CD4-positive, alpha-beta T cell treated with Interleukin-12 subunit alpha and Interleukin-12 subunit beta, for 1 hour (primary cell): ENCODE measurements at places on chromosomes 5 and 9.

GRCh38 chr9:36603006-36603405 lies 30.3 kb downstream of the MELK start:
- no peak for DNase-seq

GRCh38 chr5:110371011-110371724 lies 355.3 kb downstream of the TMEM232 start:
- DNase-seq = no peak

DNA sequence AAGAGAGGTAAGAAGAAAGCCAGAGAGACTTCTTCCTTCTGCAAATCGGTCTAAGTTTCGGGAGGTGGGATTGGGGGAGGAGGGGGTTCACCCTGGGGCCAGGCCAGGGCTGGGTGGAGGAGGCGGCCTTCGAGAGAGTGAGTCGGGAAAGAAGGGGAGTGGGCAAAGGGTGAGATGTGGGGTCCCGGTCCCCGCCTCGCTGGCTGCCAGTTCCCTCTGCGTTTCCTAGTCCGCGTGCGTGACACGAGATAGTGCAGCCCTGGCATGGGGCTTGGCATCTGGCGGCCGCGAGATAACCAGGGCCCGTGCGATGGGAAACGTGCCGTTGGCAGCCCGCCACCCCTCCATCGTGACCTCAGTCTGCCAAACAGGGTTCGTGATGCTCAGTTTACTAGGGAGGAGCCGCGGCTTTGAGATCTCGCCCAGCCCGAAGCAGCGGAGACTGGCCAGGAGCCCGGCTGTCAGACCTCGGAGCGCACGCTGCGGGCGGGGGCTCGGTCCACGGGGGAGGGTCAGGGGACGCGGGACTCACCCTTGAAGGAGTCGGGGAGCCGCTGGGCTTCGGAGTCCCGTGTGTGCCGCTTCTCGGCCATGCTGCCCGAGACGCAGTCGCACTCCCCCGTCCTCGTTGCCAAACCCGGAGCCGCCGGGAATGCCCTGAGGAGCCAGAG lies at the start of gene STOM:
STOM (minus strand) TSS at position 656 of the 671 bp plus-strand sequence; CDS start at position 593, 63 bp downstream.
- DNase-seq = peak; percentile 70

GRCh38 chr5:159824188-159825161 lies 91.8 kb upstream of the ADRA1B start:
- DNase-seq = no peak

DNA sequence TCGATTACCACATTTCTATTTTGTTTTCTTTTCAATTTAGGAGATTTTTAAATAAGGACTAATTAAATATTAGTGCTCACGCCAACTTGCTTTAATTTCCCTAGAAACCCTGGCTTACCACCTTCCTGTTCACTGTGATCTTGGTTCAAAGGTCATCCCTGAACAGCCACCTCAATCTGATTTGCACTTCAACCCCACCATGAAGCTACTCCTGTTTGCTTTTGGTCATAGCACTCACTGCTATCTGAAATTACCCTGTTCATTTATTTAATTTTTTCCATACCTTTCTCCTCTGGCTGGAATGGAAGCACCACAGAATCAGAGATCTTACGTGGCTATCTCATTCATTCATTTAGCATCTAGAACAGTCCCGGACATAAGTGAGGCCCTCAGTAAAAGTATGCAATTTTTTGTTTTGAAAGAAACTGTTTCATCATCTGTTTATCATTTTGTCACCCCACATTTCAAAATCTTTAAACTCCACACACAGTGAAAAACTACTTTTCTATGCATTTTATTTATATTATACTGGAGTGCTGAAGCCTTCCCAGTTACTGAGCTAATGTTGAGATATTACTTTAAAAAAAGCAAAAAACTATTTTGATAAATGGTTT lies 17.2 kb upstream of the ADAMTSL1 start:
- DNase-seq = no peak

- DNase-seq = no peak
Measured at GRCh38 chr9:113645227-113645977, 181.9 kb downstream of the RGS3 start.

- DNase-seq = no peak
Measured at GRCh38 chr9:36132086-36132485, 4.4 kb upstream of the GLIPR2 start.

- DNase-seq = no peak
Measured at GRCh38 chr9:4594545-4594944, 67.5 kb upstream of the PLPP6 start.

DNA sequence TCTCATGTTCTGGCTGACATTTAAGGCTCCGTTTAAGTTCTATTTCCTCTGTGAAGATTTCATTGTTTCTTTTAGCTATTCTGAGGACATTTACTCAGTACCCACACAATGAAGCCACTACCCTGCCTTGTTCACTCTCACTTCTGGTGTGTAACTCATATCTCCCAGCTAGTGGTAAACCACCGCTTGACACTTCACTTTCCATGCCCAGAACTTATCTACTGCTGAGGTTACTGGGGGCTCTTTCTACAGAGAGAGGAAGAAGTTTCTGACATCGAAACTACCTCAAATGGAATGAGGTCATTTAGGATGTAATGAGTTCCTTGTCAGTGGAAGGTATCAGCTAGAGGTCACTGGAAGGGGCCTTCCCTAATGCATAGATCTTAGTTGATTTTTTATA lies 501.5 kb downstream of the DMAC1 start:
- peak; percentile 1 for DNase-seq

- no peak for DNase-seq
Measured at GRCh38 chr5:96243203-96243602, 189.8 kb downstream of the PCSK1 start.

GRCh38 chr5:160619381-160619780 lies 197.7 kb downstream of the PTTG1 start:
- DNase-seq = no peak

DNA sequence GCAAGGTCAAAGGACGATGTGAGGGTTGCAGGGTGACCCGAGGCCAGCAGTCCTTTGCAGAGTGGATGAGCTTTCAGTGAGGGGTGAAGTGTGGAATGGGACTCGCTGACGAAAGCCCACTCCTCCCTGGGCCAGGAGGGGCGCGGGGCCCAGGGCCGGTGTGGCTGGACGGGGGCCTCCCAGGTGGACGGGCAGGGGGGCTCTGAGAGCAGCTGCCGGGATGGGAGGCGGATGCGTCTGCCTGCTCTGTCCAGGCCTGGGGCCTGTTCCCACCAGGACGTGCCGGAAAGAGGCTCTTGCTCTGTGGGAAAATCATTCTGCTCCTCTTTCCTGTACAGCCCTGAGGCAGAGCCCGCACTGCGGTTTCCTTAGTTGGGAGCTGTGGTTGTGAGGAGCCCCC lies 24.3 kb downstream of the IRX4 start:
- no peak for DNase-seq

GRCh38 chr5:1437226-1437829 lies 7.9 kb downstream of the SLC6A3 start:
- DNase-seq = no peak

GRCh38 chr5:55636683-55637082 lies 75.4 kb downstream of the SLC38A9 start:
- no peak for DNase-seq

DNA sequence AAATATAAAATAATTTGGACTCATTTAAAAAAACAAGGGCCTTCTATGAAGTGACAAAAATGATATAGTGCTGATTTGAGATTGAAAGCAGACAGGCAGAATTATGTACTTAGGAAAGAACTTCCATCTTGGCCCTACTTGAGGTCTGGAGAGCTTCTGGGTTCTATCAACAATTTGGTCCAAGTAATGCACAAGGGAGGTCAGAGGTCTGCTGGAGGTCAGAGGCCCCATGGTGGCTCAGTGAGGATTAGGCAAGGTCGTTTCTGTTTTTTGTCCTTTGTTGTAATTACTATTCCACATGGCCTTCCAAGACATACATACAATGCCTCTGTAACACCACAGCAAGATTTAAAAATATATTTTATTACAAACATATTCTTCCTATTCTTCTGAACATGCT lies 37.2 kb downstream of the NUDT12 start:
- DNase-seq = no peak

- DNase-seq = no peak
Measured at GRCh38 chr9:35079041-35079425, 709 bp downstream of the FANCG start.

GRCh38 chr5:125412561-125413495 lies 666.4 kb upstream of the ZNF608 start:
- no peak for DNase-seq

GRCh38 chr5:81247441-81247972 lies 14.4 kb downstream of the CKMT2 start:
- no peak for DNase-seq

DNA sequence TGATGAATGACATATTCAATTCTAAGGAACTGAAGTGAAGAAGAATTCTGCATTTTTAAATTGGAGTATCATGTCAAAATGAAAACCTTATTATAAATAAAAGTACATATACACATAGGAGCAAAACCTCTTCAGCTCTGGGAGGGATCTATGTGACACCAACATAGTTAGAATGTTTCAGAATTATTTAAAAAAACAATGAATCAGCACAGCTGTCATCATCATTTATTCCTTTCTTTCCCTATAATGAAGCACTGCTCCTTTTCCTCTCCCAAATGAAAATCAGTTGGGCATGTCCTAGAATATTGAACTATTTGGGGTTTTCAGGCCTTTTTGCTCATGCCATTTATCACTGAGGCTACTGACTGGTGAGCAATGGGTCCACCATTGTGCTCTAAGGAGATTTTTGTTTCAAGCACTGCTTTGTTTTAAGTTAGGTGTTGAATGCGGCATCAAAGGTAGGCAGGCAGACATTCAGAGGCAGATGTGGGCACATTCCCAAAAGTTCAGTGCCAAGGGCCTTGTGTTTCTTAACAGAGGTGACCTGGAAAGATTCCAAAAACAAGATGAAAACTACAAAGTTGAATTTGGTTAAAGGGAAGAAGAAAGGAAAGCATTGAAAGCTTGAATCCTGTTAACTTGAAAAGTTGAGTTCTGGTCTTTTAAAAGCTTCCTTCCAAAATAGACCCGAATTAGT lies 126.4 kb upstream of the ADAMTSL1 start:
- no peak for DNase-seq

- DNase-seq = no peak
Measured at GRCh38 chr9:71218774-71219173, 97.4 kb upstream of the TRPM3 start.

DNA sequence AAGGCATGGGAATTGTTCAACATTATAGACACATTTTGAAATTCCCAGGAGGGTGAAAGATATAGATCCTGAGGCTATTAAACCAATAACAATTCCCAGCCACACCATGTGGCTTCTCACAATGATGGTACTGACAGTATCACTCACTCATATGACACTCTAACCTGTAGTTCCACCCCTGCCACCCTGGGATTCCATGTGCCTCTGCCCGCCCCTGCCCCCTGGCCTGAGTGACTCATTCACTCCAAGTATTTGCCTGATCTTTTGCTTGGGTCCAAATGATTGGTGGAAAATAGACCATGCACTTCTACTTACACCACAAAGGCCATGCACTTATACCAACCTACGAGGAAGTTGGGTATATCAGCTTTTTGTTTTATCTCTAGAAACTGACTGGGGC lies 305.2 kb upstream of the DAB2 start:
- no peak for DNase-seq

DNA sequence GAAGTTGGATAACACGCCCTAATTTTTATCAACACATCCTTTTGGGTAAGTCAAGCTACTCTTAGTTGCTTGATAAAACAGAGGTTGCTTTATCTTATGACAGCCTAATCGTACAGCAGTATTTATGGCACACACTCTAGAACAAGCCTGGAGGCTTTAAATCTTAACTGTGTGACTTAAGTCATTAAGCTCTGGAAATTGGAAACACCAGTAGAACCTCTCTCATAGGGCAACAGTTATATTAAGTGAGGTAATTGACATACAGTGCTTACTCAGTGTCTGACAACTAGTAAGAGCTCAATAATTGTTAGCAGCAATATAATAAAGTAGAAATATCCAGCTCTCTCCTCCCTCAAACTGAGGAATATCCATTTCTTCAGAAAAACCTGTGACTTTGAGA lies 808.9 kb upstream of the WWC1 start:
- no peak for DNase-seq

GRCh38 chr5:133385346-133385745 lies 227.0 kb downstream of the FSTL4 start:
- no peak for DNase-seq

- peak; percentile 9 for DNase-seq
Measured at GRCh38 chr5:64229163-64229774, 63.6 kb downstream of the RNF180 start.

DNA sequence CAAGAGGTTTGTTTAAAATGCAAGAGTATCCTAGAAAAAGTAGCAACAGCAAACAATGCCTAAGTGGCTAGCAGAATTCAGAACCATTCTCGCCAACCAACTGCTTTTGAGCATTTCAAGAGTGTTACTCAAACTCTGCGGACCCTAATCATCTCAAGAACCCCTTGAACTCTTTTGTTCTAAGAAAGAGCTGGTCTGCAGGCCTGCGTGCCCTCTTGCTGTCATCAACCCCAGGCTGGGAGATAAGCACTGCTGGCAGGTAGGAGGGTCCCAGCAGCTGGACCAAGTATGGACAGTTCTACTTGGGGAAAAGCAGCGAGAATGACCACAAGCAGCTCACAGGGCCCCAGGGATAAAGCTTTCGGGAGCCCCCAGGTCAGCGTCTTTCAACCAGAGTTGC lies 38.3 kb downstream of the MYO10 start:
- no peak for DNase-seq

- no peak for DNase-seq
Measured at GRCh38 chr5:116448870-116449427, 125.7 kb downstream of the SEMA6A start.

GRCh38 chr5:57468481-57469163 lies 14.0 kb downstream of the ACTBL2 start:
- DNase-seq = no peak

- DNase-seq = peak; percentile 47
Measured at GRCh38 chr9:114906922-114907571, 23.3 kb downstream of the TNFSF8 start.

DNA sequence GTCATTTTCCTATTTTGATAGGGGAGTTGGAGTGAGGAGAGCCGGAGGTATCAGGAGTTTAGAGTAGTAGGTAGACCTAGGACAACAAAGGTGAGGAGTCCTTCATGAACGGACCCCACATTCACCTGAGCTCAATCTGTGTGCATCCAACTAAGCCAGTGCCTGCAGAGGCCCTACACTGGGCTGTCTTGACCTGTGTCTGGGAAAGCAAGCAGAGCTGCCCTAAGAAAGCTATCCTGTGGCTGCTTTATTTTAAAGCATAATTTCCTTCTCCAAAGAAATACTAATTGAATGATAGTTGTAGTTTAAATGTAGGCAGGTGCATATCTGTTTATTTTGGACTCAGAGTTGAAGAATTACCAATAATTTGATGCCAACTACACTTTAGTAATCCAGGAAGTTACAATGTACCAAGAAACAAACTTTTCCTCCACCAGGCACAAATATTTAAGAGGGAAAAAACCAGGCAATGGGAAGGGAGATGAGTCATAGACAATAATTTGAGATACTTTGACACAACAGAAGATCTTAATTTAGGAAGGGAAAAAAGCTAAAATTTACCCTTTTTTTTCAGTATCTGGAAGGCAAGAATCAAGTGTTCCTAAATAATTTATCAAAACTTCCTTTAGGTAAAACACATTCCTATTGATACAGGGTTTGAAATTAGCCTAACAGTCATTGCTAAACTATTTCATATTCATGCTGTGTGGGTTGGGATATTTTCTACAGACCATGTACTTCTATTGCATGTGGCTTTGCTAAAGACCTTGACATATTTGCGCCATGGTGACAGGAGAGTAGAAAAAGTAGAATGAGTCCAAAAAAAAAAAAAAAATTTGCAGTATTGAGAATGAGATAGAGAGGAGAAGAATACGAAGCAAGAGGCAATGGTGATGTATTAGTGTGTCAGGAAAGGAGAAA lies 376.6 kb upstream of the TUSC1 start:
- no peak for DNase-seq
